ENCODE measurements at places on chromosomes 5 and 9.

DNA sequence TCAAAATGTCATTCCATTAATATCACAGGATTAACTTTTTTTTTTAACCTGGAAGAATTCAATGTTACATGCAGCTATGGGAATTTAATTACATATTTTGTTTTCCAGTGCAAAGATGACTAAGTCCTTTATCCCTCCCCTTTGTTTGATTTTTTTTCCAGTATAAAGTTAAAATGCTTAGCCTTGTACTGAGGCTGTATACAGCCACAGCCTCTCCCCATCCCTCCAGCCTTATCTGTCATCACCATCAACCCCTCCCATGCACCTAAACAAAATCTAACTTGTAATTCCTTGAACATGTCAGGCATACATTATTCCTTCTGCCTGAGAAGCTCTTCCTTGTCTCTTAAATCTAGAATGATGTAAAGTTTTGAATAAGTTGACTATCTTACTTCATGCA, 20.6 kb downstream of the PCA3 start:
- DNase-seq = no peak

GRCh38 chr9:98083566-98084183, 27.1 kb downstream of the NANS start:
- no peak for DNase-seq

GRCh38 chr5:54621709-54622108, 104.2 kb downstream of the SNX18 start:
- DNase-seq = no peak

DNA sequence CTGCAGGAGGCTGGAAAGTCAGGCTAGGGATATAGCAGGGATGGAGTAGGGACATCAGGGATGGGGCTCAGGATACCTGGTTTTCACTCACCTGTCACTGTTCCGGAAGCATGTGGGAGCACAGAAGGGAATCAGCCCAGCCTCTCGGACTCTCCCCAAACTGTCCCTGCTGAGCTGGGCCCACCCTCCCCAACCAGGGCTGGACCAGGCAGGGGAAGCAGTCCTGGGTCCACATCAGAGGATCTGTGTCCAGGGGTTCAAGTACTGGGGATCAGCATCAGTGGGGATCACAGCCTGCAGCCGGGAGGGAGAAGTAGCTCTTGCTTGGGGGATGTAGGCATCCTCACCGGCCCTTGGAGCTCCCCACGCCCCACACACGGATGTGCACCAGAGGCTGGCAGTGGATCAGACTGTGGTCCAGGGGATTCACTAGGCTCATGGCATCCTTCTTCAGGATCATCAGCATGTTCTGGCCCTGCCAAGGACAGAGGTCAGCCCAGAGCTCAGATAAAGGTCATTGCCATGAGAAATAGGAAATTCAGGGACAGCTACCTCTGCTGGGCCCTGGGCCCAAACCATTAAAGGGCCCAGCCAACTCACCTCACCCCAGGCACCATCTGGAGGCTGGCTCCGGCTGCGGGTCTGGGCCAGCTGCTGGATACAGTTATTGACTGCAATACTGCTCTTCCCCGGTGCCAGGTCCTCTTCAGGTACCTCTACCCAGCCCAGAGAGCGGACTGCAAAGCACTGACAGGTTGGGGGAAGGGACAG, 2.5 kb downstream of the APBB3 start:
- no peak for DNase-seq

DNA sequence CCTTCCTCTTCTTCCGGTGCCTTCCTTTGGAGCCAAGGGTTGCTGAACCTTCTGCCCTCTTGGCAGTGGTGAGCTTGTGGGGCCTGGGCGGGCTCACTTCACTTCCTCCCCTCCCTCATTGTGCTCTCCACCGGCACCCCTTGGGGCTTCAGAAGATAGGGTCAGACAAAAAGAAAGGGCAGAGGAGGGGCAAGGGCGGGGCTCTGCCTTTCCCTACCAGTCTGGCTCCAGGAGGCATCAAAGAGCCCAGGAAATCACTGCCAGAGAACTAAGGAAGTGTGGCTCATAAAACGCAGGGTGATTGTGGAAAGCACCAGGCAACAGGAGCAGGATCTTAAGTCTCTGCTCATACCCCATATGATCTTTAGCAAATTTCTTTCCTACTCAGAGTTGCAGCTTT, 34.8 kb downstream of the ACOT12 start:
- DNase-seq = no peak

DNA sequence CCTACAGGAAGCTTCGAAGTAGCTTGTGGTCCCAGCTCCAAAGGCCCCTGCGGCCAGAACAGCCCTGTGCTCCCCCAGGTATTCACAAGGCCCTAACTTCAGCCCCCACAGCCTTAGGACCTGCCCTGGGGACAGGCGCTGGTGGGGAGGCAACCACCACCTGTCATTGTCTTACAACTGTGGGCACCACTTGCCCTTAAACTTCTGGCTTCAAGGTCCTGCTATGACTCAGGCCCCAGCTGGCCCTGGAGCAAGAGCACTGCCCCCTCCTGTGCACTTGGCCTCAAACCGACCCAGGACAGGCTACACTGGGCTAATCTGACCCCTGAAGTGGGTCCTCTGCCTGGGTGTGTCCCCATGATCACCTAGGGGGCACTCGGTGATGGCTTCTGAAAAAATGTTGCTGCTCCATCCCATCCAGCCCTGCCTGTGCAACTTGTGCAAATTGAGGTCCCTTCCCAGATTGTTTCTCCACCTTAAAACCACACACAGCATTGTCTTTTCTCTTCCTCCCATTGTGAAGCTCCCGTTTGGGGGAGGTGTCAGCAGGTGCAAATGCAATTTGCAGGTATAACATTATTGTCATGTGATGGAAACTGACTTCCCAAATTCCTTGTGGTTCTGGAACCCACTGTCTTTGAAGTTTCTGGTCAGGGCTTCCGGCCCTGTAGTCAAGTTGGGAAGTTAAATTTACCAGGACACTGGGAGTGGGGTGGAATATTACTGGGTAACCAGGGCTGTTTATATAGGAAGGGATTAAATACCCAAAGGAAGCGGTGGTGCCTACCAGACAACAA, 1.1 kb upstream of the PROB1 start:
- DNase-seq = no peak

Measured in T-helper 2 cell treated with Interferon-gamma antibody and Interleukin-4, amounts not matched to agents 5 μg/mL and 100 μg/mL, for 36 hours (primary cell).